ENCODE measurements at places on chromosomes 11 and 22. TPM values are rescaled to one million over a fixed set of nuclear protein-coding genes. Genes with fewer than 3 reads are reported as not detected.

Gene FLRT1
- polyA plus RNA-seq: not detected

Gene DDIAS
- polyA plus RNA-seq: 1.6 TPM

Gene TMEM121B
- polyA plus RNA-seq: not detected

Gene PPP6R3
- polyA plus RNA-seq: 49.3 TPM

Gene TEX54
- polyA plus RNA-seq: 0.66 TPM

Gene CDCA5
- 0.54 TPM for polyA plus RNA-seq

Gene AP5B1
- 18.1 TPM for polyA plus RNA-seq

Gene SAA2
- not detected for polyA plus RNA-seq

Gene NEFH
- polyA plus RNA-seq: 1.6 TPM

Gene CWC15
- polyA plus RNA-seq: 60.3 TPM

Gene PKNOX2
- polyA plus RNA-seq: not detected

Gene UBE2L3
- 109 TPM for polyA plus RNA-seq

Gene SERPING1
- polyA plus RNA-seq: not detected

Gene MOV10L1
- polyA plus RNA-seq: not detected
